Activated CD4-positive, alpha-beta memory T cell treated with anti-CD3 and anti-CD28 coated beads for 36 hours (primary cell): ENCODE measurements at places on chromosomes 11 and 22. TPM values are rescaled to one million over a fixed set of nuclear protein-coding genes. Genes with fewer than 3 reads are reported as not detected.
A peak's percentile ranks its signal among the peaks of the same experiment; 100 is the strongest.

GRCh38 chr11:14253840-14254239 lies 105.1 kb downstream of the RRAS2 start:
- peaks cover 3% of the 10 kb centered on the region for H3K36me3 ChIP-seq
- peaks cover 5% of the 10 kb centered on the region for H3K4me1 ChIP-seq
- H3K27ac ChIP-seq = no peak overlapping the region
- H3K27me3 ChIP-seq = no peaks in the 10 kb centered on the region
- H3K4me3 ChIP-seq = no peak overlapping the region

GRCh38 chr11:93513772-93514171 lies 29.4 kb downstream of the SMCO4 start:
- DNase-seq = no peak
- H3K4me1 ChIP-seq = peaks cover 13% of the 10 kb centered on the region
- peaks cover 4% of the 10 kb centered on the region for H3K36me3 ChIP-seq
- H3K27ac ChIP-seq = no peak overlapping the region
- no peaks in the 10 kb centered on the region for H3K27me3 ChIP-seq

Gene MAPK8IP2
- total RNA-seq = 0.19 TPM

DNA sequence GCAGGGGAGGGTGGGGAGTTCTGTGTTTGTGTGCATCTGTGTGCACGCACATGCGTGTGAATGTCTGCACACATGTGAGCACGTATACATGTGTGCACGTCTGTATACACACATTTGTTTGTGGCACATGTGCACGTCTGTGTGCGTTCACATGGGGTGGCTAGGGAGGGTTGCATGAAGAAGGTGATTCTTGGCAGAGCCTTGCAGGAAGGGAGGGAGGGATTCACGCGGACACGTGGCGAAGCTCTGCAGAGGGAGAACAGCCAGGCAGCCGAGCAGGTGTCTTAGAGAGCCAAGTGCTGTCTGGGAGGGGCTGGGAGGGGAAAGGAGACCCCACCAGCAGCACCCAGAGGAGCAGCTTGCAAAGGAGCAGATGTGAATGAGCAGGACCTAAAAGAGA lies 372.1 kb downstream of the BRD1 start:
- peaks cover 6% of the 10 kb centered on the region for H3K27me3 ChIP-seq
- H3K4me3 ChIP-seq = no peak overlapping the region
- no peaks in the 10 kb centered on the region for H3K36me3 ChIP-seq
- no peak for DNase-seq
- H3K27ac ChIP-seq = no peak overlapping the region

Gene LGR4
- total RNA-seq = 0.22 TPM

DNA sequence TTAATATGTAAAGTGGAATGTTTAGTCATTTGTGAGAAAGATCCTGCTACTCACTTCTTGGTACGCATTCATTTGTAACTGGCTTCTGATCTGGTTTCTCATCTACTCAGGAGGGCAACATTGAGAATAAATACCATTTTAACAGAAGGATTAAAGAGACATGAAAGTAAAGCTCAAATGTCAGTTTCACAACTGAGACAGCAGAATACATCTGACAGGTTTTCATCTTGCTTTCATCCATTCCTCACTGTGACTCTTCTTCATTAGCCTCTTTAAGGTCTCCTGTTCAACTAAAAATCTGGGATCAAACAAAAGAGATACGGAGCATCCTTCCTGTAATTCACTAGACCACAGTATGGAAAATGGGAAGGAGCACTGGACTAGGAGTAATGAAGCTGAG lies 31.4 kb upstream of the CCDC89 start:
- no peaks in the 10 kb centered on the region for H3K27me3 ChIP-seq
- no peaks in the 10 kb centered on the region for H3K36me3 ChIP-seq
- DNase-seq = no peak
- peaks cover 8% of the 10 kb centered on the region for H3K4me1 ChIP-seq
- H3K27ac ChIP-seq = no peak overlapping the region

- no peaks in the 10 kb centered on the region for H3K4me1 ChIP-seq
- peaks cover 3% of the 10 kb centered on the region for H3K27me3 ChIP-seq
- DNase-seq = no peak
- no peaks in the 10 kb centered on the region for H3K36me3 ChIP-seq
These were observed 61.6 kb downstream of the LRP5 start for GRCh38 chr11:68373815-68374501.

GRCh38 chr22:37896939-37897338 lies 9.2 kb upstream of the MICALL1 start:
- no peak overlapping the region for H3K4me3 ChIP-seq
- H3K27me3 ChIP-seq = no peaks in the 10 kb centered on the region
- peaks cover 2% of the 10 kb centered on the region for H3K36me3 ChIP-seq
- peak overlapping the region; percentile 93 for H3K27ac ChIP-seq

Gene TRIM48
- not detected for total RNA-seq

Gene RHOD
- total RNA-seq = 0.87 TPM

- peaks cover 5% of the 10 kb centered on the region for H3K27me3 ChIP-seq
- no peaks in the 10 kb centered on the region for H3K36me3 ChIP-seq
- peak overlapping the region; percentile 11 for H3K27ac ChIP-seq
- no peak overlapping the region for H3K4me3 ChIP-seq
- DNase-seq = no peak
- no peaks in the 10 kb centered on the region for H3K4me1 ChIP-seq
These were observed 38.5 kb upstream of the PRODH start for GRCh38 chr22:18974477-18975180.

Gene SLC7A4
- total RNA-seq = not detected

- no peaks in the 10 kb centered on the region for H3K27me3 ChIP-seq
- no peak overlapping the region for H3K27ac ChIP-seq
- no peak overlapping the region for H3K4me3 ChIP-seq
- no peaks in the 10 kb centered on the region for H3K36me3 ChIP-seq
These were observed 84.9 kb downstream of the CSNK2A3 start for GRCh38 chr11:11268119-11268518.

- DNase-seq = no peak
- no peaks in the 10 kb centered on the region for H3K36me3 ChIP-seq
- no peaks in the 10 kb centered on the region for H3K4me1 ChIP-seq
- no peaks in the 10 kb centered on the region for H3K27me3 ChIP-seq
These were observed 18.9 kb downstream of the ADAMTS15 start for GRCh38 chr11:130467116-130467900.

GRCh38 chr11:22668005-22668796 lies 1.8 kb downstream of the GAS2 start:
- no peak overlapping the region for H3K27ac ChIP-seq
- H3K36me3 ChIP-seq = no peaks in the 10 kb centered on the region
- H3K4me3 ChIP-seq = no peak overlapping the region
- no peak for DNase-seq

DNA sequence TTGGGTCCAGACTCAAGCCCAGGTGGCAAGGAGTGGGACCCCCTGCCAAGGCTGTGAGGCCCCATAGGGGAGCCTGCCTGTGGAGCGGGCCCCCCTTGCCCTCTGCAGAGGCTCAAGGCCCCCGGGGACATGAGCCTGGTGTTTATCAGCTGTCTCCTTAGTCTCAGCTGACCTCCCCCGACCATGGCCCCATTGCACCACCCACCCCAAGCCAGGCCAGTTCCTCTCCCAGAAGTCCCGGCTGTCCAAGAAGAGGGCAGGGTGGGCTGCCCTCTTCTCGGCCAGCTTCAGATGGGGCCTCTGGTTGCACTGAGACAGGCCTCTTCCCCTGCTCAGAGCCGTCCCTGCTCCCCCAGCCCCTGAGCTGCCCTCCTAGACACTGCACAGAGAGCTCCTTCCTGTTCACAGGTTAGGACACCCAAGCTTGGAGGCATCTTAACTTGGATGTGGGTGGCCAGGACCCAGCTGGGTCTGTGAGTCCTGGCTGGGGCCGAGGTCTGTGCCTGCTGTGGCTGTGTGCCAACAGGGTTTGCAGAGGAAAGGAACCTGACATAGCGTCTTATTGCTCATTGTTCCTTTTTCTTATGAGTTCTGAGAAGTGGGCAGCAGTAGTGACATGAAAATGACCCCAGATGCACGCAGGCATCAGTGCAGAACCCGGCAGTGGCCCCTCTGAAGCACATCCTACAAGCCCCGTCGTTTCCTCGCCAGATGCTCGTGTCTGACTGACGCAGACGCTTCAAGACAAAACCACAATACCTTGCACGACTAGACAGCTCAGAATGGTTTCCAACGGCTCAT lies 5.4 kb downstream of the TRABD start:
- H3K27ac ChIP-seq = peak overlapping the region; percentile 98

- peaks cover 20% of the 10 kb centered on the region for H3K4me1 ChIP-seq
- no peak for DNase-seq
- no peak overlapping the region for H3K27ac ChIP-seq
- H3K36me3 ChIP-seq = no peaks in the 10 kb centered on the region
These were observed 19.8 kb upstream of the CDON start for GRCh38 chr11:126082251-126083109.

DNA sequence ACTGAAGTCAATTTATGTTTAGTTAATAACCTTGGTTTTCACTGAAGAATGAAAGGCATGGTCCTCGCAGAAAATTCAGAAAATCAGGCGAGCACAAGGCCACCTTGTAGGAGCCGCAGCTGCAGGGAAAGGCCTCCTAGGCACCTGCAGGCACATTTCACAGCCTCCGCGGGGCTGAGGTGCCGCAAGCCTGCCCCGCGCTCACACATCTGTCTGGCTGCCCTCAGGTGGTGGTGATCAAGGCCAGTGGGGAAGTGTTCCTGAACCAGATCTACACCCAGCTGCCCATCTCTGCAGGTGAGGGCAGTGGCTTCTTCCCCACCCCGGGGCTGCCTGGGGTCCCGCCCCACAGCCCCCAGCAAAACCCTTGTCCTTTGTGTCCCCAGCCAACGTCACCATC lies 10.5 kb downstream of the MUC5AC start:
- no peaks in the 10 kb centered on the region for H3K27me3 ChIP-seq
- no peaks in the 10 kb centered on the region for H3K4me1 ChIP-seq
- no peak overlapping the region for H3K4me3 ChIP-seq
- H3K27ac ChIP-seq = no peak overlapping the region
- no peak for DNase-seq
- no peaks in the 10 kb centered on the region for H3K36me3 ChIP-seq

- no peaks in the 10 kb centered on the region for H3K27me3 ChIP-seq
- H3K27ac ChIP-seq = no peak overlapping the region
- H3K4me1 ChIP-seq = peaks cover 15% of the 10 kb centered on the region
- DNase-seq = no peak
These were observed 50.5 kb upstream of the ADA2 start for GRCh38 chr22:17269607-17270261.

- no peaks in the 10 kb centered on the region for H3K4me1 ChIP-seq
- no peak overlapping the region for H3K27ac ChIP-seq
- no peaks in the 10 kb centered on the region for H3K36me3 ChIP-seq
- no peak for DNase-seq
These were observed 234.2 kb downstream of the BLID start for GRCh38 chr11:121881806-121882205.

Gene MAJIN
- 0.21 TPM for total RNA-seq

GRCh38 chr11:117900121-117900648 lies 23.7 kb upstream of the FXYD6 start:
- no peak for DNase-seq

DNA sequence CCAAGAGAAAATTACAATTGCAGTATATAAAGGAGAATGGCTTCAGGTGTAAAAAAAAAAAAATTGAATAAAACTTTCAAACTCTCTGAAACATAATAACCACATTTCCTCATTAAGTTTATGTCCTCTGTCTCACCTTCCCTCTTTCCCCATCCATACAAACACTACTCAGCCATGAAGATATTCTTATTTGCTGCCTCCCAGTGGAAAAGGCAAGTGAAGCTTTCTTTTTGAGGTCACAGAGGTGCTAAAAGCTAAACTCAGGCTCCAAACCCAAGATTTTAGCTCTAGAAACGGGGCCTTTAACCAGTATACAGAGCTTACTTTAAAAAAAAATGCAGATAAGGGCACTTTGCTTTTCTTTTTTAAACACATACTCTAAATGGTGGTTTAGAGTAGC lies 1568.5 kb downstream of the FAM181B start:
- no peak overlapping the region for H3K4me3 ChIP-seq
- no peak for DNase-seq
- H3K27ac ChIP-seq = no peak overlapping the region
- no peaks in the 10 kb centered on the region for H3K4me1 ChIP-seq
- H3K36me3 ChIP-seq = no peaks in the 10 kb centered on the region

Gene ARVCF
- total RNA-seq = 1.5 TPM

- H3K36me3 ChIP-seq = no peaks in the 10 kb centered on the region
- DNase-seq = no peak
- no peak overlapping the region for H3K27ac ChIP-seq
- H3K27me3 ChIP-seq = no peaks in the 10 kb centered on the region
- no peak overlapping the region for H3K4me3 ChIP-seq
These were observed 189.3 kb downstream of the FAT3 start for GRCh38 chr11:92413757-92414513.

Gene SMCO4
- 41.2 TPM for total RNA-seq

Gene SOX6
- not detected for total RNA-seq

GRCh38 chr11:114243461-114244372 lies 52.5 kb upstream of the NNMT start:
- no peak overlapping the region for H3K27ac ChIP-seq
- no peaks in the 10 kb centered on the region for H3K27me3 ChIP-seq
- H3K4me1 ChIP-seq = no peaks in the 10 kb centered on the region
- no peaks in the 10 kb centered on the region for H3K36me3 ChIP-seq

- H3K4me3 ChIP-seq = no peak overlapping the region
- H3K27ac ChIP-seq = no peak overlapping the region
- H3K27me3 ChIP-seq = no peaks in the 10 kb centered on the region
- H3K4me1 ChIP-seq = no peaks in the 10 kb centered on the region
These were observed 166.0 kb downstream of the KIRREL3 start for GRCh38 chr11:126834573-126834972.

Gene ROBO4
- total RNA-seq = not detected

DNA sequence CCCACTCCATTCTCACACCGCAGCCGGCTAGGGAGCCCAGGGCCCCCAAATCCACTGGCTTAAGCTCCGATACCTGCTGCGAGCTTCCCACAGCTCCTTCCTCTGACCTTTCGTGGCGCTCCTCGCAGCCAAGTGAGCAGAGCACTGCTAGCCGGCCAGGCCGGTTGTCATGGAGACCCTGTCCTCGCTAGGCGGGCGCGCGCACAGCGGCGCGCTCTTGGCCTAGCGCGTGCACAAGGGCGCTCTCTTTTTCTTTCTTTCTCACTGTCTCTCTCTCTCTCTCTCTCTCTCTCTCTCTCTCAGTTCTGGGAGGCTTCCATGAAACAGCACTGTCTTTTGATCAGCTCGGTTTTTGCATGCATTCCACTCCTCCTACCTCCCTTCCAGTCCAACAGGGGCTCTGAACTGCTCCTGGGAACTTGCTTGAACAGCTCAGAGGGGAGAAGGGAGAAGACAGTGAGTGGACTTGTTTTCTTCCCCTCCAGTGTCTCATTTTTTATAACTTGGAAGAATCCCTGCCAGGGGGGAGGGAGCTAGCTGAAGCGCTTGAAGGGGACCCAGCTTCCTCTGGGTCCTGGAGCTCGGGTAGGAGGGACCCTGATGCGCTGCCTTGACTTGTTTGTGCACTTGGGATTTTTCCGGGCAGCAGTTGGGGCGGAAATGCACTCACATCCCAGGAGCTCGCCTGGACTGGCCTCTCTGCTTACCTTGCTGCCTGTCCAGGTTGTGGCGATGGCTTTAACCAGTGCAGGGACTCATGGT lies 100.3 kb upstream of the AKIP1 start:
- no peak overlapping the region for H3K4me3 ChIP-seq
- DNase-seq = peak; percentile 19
- H3K4me1 ChIP-seq = peaks cover 5% of the 10 kb centered on the region
- H3K36me3 ChIP-seq = no peaks in the 10 kb centered on the region

- H3K27ac ChIP-seq = no peak overlapping the region
- peaks cover 17% of the 10 kb centered on the region for H3K27me3 ChIP-seq
- no peak overlapping the region for H3K4me3 ChIP-seq
- DNase-seq = no peak
- H3K4me1 ChIP-seq = peaks cover 13% of the 10 kb centered on the region
These were observed 11.1 kb upstream of the SCGB1D4 start for GRCh38 chr11:62309991-62310390.
